Ascending aorta (tissue), 2 donors: ENCODE measurements at places on chromosomes 5 and 9.

DNA sequence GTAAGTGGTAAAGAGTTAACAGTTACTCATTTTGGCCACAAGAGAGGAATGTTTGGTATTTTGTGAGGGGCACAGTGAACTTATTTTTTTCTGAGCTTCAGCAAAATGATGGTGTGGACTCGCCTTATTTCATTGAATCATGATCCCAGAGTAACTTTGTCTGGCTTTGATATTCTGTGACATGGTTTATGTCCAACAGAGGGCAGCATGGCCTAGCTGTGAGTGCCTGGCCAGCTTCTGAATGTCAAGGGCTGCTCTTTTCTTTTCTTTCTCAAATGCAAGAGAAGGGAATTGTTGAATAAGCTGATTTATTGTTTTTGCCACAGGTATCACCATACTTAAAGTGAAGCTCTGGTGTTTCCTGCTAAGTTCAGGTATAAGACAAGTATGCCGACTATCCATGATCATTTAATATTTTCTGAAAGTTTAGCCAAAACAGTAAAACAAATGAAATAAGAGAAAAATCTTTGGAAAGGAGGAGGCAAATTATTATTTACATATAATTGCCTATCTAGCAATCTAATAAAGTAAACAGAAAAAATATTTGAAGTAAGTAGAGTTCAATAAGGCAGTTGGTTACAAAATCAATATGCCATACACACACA is 31.7 kb downstream of the MRPL22 start:
- DNase-seq = no peak

- no peak for DNase-seq
These were observed 19.5 kb downstream of the LIFR start for GRCh38 chr5:38536968-38537367.

DNA sequence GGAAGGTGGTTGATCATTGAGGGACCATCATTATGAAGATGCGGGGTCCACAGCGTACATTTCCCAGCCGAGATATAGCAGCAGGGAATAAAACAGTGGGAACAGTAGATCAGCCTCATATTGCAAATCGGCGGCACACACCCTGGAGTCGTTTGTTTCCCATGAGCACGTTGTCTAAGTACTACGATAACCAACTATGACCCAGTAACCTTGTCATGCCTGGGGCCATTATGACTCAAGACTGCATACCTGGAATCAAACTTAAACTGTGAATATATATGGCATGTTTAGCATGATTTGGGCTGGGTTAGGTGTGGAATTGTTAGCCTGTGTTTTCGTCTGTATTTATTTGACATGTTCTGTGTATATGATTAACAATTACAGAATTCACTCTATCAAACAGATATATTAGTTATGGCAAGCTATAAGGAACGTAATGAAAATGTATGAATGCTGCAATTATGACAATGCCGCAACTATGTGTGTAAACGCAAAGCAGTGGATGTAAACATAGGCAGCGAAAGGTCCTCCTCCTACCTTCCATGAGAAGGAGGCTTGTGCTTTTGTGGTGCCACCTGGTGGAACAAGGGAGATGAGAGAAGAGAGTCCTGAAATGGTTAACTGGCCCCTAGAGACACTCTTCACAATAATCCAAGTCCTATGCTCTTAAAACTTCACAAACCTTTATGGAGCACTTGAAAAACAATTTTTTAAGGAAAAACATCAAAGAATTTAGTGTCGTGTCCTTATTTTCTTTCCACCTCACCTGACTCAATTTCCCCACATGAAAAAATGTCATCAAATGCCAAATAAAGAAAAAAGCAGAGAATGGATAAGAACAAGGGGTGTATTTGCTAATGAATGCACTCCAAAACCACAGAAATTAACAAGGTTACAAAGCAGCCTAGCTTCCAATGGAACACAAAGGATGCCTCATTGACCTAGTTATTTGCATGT is 47.1 kb downstream of the SEMA5A start:
- DNase-seq = no peak

- DNase-seq = no peak
These were observed 15.4 kb downstream of the GNPDA1 start for GRCh38 chr5:141997358-141997960.

DNA sequence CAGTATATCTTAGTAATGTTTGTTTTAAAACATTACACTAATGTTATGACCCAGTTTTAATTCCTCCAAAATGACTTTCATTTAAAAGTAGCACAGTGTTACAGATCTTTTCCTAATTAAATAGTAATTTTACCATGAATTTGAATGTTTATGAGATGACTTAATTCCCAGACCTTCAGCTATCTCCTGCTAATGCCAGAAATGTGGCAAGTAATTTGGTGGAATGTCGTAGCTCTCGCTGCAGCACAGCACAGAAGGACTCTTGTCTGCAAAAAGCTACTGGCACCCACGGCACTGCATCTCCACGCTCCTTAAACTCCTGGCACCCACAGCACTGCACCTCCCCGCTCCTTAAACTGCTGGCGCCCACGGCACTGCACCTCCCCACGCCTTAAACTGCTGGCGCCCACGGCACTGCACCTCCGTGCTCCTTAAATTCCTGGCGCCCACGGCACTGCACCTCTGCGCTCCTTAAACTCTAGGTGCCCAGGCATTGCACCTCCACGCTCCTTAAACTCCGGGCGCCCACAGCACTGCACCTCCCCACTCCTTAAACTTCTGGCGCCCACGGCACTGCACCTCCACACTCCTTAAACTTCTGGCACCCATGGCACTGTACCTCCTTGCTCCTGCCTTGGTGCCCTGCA is 163.1 kb downstream of the CDK5RAP2 start:
- DNase-seq = no peak

GRCh38 chr5:163162645-163163044 is 274.8 kb upstream of the CCNG1 start:
- no peak for DNase-seq

- DNase-seq = no peak
These were observed 131.0 kb upstream of the SPRY4 start for GRCh38 chr5:142455856-142456255.

GRCh38 chr9:100216178-100216787 is 117.2 kb downstream of the INVS start:
- DNase-seq = peak; percentile 68

GRCh38 chr9:111150181-111150580 is 111.9 kb upstream of the LPAR1 start:
- no peak for DNase-seq

DNA sequence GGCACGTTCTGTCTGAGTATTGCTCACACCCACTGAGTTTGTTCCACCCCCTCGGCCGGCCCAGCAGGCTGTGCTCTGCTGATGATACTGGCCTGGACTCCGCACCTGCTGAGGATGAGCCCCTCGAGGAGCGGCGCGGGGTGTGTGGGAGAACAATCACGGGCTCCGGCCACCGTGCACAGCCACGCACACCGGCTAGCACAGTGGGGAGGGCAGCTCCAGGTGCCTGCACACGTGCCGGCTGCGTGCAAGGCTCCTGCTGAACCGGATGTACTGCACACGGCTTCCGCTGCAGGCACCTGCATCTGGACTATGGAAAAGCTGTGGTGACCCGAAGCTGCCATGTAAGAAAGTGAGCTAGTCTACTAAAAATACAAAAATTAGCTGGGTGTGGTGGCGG is 485.2 kb upstream of the CDH9 start:
- no peak for DNase-seq

DNA sequence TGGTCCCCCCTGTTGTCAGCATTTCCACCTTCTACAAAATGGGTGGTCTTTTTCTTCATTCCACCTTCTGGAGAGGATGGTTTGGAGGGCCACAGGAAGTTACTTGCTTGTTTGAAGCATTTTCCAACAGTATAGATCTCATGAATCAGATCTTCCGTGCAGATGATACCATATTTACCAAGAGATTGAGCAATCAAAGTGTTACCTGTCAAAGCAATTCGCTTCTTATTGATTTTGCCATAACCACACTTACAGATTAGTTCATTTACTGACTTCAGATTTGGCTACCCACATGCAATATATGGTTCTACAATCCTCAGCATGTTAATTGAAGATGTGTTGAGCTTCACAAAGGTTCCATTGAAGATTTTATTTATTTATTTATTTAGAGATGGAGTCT is 14.0 kb upstream of the TEX48 start:
- no peak for DNase-seq

DNA sequence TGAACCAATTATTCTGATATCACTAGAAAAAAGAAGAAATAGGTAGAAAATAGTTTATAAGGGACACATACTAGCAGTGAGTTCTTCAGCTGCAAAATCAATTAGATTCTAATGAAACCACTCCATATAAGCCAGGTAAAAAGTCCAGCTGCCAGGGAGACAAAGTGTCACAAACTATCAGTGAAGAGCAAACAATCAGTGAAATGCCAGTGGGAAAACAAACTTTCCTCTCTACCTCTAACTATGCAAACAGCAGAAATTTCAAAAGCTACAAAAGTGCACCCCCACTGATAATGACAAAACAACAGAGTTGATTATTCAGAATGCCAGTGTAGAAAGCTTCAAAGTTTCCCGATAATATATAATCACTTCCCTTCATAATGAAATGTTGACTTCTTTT is 637.2 kb upstream of the ITGA1 start:
- DNase-seq = no peak

DNA sequence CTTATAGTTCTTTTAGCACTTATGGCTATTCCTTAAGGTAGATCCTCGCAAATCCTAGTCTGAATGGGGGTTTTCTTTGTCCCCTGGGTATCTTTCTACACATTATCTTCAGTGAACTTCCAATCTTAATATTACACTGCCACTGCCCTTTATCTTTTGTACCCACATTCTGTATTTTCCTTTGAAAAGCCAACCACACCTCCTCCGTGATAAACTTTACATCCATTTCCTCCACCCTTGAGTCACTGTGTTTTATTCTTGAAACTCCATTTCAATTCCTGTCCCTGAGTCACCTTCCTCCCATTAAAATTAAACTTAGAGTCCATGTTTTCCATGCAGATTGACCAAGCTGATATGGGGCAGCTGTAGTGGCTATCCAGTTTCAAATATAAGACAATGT is 43.2 kb upstream of the RICTOR start:
- no peak for DNase-seq
